ENCODE measurements at places on chromosomes 2 and 18.

GRCh38 chr2:161825429-161825828 is 201.2 kb downstream of the SLC4A10 start:
- DNase-seq = no peak

GRCh38 chr18:45837283-45838070 is 12.0 kb downstream of the SIGLEC15 start:
- DNase-seq = peak; percentile 69

- no peak for DNase-seq
These were observed 98.0 kb downstream of the RND3 start for GRCh38 chr2:150389447-150389846.

DNA sequence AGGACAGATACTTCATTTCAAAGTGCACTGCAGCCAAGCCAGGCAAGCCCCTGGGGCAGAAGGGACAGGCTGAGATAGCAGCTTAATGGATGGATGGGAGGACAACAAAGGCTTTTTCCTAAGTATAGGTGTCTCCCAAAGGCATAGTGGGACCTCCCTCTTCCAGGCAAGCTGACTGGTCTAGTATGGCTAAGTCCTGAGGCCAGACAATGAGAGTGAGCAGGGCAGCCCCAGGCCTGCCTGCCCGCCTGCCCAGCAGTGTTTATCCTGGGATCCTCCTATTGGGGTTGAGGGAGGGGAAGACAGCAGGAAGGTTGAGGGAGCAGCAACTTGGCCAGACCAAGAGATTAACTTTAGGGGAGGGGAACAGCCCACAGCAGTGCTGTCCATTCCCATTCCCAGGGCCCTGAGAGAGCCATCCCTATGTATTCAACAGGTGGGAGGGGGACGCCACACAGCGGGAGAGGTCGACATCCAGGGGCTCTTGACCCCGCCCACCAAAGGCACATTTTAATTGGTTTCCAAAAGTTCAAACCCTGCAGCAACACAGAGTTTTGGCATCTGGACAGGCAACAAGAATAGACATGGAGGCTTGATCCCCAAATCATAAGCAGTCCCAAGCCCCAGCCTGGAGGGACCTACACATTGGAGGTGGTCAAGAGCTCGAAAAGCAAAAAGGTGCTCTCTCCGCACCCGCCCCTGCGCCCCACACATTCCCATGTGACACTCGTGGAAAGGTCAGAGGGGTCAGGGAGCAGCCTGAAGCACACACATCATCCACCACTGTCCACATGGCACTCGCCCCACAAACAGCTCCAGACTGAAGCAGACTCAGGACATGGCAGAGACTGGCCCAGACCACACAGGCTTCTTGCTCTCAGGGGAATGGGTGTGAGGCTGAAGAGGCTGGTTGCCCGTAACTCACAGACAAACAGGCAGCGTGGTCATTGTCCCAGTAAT is 2.9 kb upstream of the SFXN5 start:
- DNase-seq = no peak

GRCh38 chr2:228841877-228842276 is 429.2 kb downstream of the PID1 start:
- DNase-seq = no peak

GRCh38 chr2:203061346-203061745 is 46.7 kb downstream of the NBEAL1 start:
- no peak for DNase-seq

- DNase-seq = peak; percentile 9
These were observed at the start of gene MOGAT1 for GRCh38 chr2:222671259-222672067. Gene MOGAT1, plus strand, starts transcription at chr2:222671658. Its CDS starts 128 bp downstream, at chr2:222671786.

DNA sequence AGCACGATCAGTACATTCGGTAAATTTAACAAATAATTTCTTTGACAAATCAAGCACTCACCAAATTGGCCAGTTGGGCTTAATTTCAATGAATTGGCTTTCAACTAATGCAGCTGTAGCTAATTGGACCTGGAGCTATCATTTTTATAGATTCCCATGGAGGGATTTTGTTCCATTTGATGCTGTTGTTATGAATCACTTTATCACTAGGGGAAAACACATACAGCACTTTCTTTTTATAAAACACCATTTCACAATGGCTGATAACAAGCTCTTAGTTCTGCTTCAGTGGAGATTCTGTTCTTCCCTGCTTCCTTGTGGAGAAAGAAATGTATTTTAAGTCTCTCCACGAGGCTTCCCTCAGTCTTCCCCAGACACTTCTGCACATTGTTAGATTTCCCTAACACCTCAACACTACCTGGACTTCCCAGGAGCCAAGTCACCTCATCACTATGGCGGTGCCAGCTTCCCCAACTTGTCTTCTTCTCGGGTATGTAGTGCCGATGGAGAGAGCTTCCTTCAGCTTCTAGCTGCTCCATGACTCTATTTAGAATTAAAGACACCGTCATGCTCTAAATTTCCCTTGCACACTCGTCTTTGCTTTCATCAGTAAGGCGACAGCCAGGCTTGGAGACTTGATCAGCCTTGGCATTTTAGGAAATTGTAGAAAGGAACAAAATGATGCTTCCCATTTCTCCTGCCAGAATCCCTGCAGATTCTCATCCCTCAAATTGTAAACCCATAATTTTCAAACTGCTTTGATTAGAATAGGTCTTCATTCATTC is 72.0 kb downstream of the INPP5D start:
- DNase-seq = no peak

GRCh38 chr2:112812318-112813267 is 24.0 kb downstream of the IL1B start:
- no peak for DNase-seq

GRCh38 chr2:170221317-170222288 is 43.7 kb downstream of the MYO3B start:
- no peak for DNase-seq

DNA sequence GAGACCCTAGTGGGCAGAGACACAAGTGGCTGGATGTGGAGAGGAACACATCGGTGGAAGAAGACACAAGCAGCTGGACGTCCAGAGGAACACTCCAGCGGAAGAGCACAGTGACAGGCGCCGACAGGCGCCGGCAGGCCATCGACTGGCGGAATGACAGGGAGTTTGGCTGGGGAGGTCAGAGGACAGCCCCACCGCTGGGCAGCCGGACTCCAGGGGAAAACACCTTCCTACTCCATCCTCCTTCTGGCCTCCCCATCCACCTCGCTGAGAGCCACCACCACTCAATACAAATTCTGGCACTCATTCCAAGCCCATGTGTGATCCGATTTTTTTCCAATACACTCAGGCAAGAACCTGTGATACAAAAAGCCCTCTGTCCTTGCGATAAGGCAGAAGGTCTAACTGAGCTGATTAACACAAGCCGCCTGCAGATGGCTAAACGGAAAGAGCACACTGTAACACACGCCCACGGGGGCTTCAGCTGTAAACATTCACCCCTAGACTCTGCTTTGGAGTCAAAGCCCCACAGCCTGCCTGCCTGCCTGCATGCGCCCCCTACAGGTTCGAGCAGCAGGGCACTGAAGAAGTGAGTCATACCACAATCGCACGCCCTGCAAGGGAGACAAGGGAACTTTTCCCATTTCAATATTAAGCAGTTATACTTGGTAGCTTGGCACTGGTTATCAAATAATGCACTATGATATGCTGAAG is 50.2 kb upstream of the LRP1B start:
- peak; percentile 1 for DNase-seq

- no peak for DNase-seq
These were observed 1674.5 kb upstream of the NXPH2 start for GRCh38 chr2:140454717-140455116.

DNA sequence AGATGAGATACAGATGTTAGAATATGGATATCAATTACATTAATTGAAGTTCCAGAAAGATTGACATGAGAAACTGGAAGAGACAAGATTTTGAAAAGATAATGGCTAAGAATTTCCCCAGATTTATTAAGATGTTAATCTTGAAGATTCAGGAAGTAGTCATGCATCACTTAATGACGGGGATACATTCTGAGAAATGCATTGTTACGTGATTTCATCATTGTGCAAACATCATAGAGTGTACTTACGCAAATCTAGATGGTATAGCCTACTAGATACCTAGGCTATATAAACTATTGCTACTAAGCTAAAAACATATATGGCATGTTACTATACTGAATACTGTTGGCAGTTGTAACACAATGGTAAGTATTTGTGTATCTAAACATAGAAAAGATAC is 6.8 kb upstream of the CHMP3 start:
- DNase-seq = no peak

GRCh38 chr18:1094409-1094808 is 189.7 kb downstream of the ADCYAP1 start:
- DNase-seq = no peak

- DNase-seq = no peak
These were observed 77.0 kb upstream of the LYPD1 start for GRCh38 chr2:132747046-132747445.

DNA sequence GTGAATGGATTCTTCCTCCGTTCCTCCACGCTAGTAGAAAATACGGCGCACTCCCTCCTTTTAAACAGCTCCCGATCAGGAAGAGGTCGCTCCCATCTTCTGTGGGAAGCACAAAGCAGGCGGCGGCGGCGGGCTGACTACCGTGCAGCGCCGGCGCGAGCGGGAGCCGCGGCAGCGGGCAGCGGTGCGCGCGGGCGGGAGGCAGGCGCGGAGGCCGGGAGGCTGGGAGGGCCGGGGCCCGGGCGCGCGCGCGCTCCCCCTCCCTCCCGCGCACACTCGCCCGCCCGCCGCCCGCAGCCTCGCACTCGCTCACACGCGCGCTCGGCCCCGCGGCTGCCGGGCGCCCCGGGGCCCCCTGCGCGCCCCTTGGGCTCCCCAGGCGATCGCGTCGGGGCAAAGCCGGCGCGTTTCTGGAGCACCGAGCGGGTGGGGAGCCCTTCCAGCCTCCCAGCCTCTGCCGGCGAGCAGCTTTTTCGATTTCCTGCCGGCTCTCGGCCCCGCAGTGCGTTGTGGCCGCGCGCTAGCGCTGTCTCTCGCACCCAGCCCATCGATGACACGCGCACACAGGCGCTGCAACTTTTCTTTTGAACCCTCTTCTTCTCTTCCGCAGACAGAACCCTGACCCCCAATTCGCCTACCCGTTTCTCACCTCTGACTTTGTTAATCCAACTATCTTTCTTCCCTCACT is at the start of gene SLC8A1:
SLC8A1 (minus strand) TSS at position 173 of the 688 bp plus-strand sequence.
- peak; percentile 23 for DNase-seq

DNA sequence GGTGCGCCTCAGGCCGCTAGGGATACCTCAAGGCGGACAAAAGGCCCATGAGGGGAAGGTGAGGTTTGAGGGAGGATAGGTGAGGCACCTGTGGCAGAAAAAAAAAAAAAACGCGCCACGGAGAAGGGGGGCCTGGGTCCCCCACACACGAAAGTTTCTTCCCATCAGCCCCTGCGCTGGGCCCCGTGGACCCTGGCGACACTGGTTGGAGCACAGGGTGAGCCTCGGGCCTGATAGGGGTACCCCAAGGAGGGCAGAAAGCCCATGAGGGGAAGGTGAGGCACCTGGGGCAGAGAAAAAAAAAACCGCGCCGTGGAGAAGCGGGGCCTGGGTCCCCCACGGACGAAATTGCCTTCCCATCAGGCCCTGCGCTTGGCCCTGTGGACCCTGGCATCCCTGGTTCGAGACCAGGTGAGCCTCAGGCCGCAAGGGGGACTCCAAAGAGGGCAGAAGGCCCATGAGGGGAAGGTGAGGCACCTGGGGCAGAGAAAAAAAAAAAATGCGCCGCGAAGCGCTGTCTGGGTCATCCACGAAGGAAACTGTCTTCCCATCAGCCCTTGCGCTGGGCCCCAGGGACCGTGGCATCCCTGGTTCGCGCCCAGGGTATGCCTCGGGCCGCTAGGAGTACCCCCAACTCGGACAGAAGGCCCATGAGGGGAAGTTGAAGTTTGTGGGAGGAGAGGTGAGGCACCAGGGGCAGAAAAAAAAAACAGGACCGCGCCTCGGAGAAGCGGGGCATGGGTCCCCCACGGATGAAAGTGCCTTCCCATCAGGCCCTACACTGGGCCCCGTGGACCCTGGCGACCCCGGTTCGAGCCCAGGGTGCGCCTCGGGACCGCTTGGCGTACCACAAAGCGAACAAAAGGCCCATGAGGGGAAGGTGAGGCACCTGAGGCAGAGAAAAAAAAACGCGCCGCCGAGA is 226.2 kb downstream of the CCDC74A start:
- DNase-seq = no peak

Data from stimulated activated CD4-positive, alpha-beta T cell treated with anti-CD3 and anti-CD28 coated beads, Interleukin-15, amount 100 ng/mL, for 24 hours (primary cell).